Fibroblast of villous mesenchyme (primary cell): ENCODE measurements at places on chromosomes 2 and 18. TPM values are rescaled to one million over a fixed set of nuclear protein-coding genes. Genes with fewer than 3 reads are reported as not detected.
A peak's percentile ranks its signal among the peaks of the same experiment; 100 is the strongest.

GRCh38 chr2:130251873-130252620, 53.8 kb upstream of the TUBA3E start:
- no peak for DNase-seq

The SP5 gene
- not detected in 2 replicates for total RNA-seq

The COL3A1 gene
- total RNA-seq, result 3,024 and 3,294 TPM in 2 replicates

DNA sequence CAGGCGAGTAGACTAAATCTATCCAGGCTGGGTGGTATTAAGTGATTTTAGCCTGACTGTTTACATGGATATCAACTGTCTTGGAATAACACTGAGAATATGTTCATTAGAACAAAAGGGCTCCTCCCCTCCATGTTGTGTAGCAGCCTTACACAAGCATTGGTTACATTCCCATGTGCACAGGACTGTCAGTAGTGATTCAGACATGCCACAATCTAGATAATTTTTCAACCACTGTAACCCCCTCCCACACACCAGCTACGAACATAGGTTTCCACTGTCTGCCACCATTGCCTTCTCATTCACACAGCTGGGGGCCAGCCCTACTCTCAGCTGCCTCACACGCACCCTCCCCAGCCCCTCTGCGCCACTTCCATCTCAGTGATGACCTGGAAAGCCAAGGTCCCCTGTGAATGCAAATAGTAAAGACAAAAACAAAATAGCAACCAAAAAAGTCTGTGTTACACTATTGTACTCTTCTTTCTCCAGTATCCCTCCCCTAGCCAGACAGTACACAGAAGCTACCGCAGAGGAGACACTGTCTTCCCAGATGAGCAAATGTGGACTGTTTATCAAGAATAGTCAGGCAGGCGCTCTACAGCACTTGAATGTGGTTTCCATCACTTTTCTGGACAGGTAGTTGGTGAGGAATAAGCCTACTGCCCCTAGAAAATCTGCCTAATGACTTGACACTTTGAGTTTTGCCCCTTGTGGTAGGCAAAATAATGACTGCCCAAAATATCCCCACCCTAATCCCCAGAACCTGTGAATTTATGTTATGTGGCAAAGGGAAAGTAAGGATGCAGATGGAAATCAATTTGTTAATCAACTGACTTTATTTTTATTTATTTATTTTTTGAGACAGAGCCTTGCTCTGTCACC, 27.9 kb upstream of the TYMS start:
- no peak for DNase-seq

The SERPINB3 gene
- not detected in 2 replicates for total RNA-seq

The SPP2 gene
- total RNA-seq, result not detected in 2 replicates

The KCNJ3 gene
- not detected in 2 replicates for total RNA-seq

- peak; percentile 32 for DNase-seq
Observed at GRCh38 chr2:56713161-56713676, 529.4 kb downstream of the CCDC85A start.

The MRPL44 gene
- total RNA-seq, result 22.9 and 32.0 TPM in 2 replicates

DNA sequence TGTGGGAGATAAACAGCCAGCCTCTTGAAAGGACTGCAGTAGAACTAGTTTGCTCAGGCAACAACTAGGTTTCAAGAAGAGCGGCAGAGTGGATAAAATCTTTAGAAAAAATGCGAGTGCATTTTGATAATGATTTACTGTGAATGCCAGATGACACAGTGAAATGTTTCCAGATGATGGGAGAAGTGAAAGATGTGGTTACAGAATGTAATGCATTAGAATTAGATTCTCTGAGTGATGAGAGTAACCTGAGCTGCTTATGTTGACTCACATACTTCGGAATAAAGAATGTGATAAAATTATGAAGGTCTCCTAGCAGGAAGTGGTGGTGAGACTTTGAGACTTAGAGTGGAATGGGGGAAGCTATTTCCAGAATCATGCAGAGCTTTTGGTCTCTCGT, 184.3 kb downstream of the GULP1 start:
- no peak for DNase-seq

The PSD4 gene
- total RNA-seq, result 2.9 and 4.7 TPM in 2 replicates

DNA sequence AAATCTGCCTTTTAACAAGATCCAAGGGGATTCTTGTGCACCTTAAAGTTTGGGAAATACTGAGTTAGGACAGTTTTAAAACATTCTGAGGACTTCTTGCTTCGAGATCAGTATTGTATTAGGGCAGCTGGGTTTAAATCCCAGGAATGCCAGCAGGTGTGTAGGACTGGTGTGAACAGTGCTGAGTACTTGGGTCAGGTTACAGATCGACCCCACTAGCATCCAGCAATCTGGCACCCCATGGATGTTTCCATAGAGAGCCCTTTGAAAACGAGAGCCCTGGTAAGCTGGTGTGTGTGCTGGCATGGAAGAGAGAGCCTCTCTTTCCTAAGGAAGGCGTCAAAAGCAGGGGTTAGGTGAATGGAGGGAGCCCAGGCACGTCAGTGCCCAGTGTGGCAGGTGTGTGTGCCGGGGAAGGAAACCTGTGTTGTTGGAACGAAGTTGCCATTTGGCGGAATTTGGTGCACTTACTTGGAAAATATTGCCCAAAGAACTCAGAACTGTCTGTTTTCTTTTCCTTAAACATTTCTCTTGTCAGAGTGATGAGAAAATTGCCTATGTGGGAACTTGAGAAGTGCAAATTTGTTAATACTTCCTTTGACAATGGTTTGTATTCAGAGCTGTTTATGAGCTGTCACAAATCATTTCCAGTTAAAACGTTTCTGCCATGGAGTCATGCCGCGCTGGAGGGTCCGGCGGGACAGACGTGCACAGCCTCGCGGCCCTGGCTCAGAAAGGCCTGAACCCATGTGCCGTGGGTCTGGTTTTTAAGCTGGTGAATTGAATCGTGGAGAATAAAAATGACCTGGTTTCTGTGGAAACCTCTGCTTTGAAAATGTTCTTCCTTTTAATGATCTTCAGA, 38.1 kb downstream of the LDLRAD4 start:
- no peak for DNase-seq

The ZC3H6 gene
- total RNA-seq, result 2.3 and 3.0 TPM in 2 replicates
